ENCODE measurements at places on chromosomes 2 and 18.

DNA sequence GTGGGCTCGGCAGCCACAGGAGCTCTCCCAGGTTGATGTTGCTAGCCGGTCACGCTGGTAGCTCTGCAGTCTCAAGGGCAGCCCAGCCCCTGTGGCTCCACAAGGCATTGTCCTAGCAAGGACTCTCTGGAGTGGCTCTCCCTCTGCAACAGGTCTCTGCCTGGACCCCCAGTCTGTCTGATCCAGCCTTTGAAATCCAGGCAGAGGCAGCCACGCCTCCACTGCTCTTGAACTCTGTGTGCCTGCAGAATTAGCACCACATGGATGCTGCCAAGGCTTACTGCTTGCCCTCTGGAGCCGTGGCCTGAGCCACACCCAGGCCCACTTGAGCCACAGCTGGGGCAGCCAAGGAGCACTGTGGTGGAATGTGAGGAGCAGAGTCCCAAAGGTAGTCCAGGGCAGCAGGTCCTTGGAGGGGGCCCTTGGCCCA lies 43.0 kb upstream of the FAHD2A start:
- no peak for DNase-seq

DNA sequence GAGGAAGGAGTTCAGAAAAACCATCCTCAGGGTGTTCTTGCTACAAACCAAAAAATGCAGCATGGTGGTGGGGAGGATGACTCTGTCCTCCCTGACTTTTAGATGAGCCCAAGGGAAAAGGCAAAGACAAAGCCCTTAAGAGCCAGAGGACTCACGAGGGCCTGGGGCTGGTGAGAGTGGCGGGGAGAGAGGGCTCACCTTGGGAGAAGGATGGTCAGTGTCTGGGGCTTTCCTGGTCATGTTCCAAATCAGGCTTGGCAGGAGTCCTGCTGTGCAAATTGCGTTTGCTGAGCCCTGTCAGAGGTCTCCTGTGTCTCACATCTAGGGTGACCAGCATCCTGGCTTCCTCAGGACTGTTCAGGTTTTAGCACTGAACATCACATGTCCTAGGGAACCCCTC lies 4.7 kb downstream of the UGT1A1 start:
- no peak for DNase-seq

GRCh38 chr2:128219891-128220290 lies 98.8 kb downstream of the HS6ST1 start:
- no peak for DNase-seq

DNA sequence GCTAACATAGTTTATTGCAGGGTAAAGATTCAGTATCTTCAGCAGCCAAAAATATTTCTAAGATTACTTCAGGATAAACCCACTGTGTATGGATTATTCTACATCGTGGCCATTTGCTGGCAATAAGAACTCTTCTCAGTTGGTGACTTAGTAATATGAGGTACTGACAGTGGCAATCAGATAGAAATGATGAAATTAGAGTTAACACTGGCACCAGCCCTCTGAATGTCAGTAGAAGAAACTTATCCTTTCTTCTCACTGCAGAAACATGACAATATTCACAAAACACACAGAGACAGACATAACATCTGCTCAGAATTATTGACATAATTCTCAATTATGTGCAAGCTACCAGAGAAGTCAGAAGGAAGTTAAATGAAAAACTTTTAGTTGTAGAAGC lies 246.3 kb upstream of the COL3A1 start:
- no peak for DNase-seq

- no peak for DNase-seq
These were observed 21.8 kb downstream of the TMSB10 start for GRCh38 chr2:84927275-84927627.

DNA sequence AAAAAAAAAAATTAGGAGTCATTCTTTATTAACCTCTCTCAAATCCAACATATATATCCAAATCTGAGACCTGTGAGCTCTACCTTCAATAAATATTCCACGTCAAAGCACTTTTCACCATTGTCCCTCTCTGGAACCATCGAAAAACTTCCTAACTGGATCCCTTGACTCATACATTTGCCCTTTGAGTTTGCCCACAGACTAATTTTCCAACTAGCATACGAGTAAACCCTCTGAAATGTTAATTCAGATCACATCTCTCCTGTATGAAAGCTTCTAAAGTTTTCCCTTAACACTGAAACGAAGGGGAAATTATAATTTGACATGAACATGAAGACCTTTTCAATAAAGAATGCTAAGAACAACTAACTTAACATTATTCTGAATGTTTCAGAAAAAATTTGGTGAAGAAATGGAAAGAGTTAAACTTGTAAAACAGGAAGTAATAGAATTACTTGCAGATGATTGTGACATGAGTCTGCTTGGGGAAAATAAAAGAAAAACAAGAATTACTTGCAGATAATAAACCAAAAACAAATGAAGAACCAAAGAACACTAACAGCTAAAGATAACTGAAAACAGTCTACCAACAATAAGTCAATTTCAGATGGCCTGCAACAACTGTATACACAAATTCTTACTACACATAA lies 110.6 kb downstream of the C2orf74 start:
- no peak for DNase-seq

GRCh38 chr2:169910109-169910799 lies 83.0 kb downstream of the UBR3 start:
- DNase-seq: no peak

DNA sequence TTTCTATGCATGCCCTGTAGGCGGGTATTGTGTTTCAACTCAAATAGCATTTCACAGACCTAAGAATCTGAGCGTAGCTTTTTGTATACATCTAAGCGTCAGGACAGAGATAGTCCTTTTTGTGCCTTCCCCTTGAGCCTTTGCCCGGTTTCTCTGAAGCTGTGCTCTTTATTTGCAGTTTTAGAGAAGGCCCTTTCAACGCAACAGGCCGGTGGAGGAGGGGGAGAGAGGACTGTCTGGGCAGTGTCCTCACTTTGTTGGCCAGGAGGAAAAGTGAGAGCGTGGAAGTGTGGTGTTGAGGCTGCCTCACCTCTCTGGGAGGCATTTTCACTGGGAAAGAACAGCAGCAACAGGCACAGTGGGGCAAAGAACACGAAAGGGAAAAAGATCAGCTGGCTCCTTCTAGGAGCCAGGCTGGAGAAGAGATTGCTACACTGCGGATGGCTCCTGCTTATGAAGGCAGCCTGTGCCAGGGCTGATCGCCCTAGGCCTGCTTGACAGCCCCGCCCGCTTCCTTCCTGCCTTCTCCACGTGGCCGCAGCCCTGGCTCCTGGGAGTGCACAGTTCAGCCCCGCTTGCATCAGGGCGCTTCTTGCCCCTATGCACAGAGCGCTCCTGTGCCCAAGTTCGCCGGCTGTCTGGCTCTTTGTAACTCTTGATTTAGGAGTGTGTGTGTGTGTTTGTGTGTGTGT lies 195.6 kb upstream of the POU3F3 start:
- DNase-seq: no peak

DNA sequence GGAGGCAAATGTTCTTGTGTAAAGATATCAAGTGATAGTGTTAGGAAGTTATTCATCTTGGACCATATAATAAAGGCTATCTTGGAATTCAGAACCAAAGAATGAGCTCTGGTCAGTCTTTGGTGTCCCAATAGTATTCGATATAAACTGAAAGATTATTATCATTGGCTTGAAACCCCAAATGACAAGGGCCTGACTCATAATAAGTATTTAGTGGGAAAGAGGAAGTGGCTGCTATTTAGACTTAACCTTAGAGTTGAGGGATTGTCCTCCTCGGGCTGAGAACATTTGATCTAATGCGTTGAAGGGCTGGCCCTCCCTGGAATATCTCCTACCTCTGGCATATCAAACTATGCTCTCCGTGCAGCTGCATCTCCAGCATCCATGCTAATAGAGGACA lies 67.5 kb downstream of the CDH20 start:
- DNase-seq: no peak

- DNase-seq: no peak
These were observed 49.0 kb upstream of the TWSG1 start for GRCh38 chr18:9285604-9286003.

DNA sequence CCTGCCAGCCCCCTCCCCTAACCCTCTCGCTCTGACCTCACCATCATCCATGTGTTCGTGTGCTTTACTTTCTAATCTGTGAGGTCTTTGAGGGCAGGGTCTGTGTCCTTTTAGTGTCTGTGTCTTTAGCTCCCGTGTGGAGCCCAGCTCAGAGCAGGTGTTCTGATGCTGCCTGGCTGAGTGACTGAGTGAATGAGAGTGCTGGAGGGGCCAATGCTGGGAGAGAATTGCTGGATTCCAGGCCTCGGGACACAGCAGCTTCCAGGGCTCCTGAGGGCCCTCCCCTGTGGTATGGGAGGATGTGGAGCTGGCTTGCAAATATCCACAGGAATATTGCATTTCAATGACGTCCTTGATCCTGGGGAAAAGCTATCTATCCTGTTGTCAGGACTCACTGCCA lies 160.6 kb downstream of the ANKRD30B start:
- DNase-seq: no peak

GRCh38 chr2:203484266-203485112 lies 50.6 kb downstream of the RAPH1 start:
- no peak for DNase-seq

DNA sequence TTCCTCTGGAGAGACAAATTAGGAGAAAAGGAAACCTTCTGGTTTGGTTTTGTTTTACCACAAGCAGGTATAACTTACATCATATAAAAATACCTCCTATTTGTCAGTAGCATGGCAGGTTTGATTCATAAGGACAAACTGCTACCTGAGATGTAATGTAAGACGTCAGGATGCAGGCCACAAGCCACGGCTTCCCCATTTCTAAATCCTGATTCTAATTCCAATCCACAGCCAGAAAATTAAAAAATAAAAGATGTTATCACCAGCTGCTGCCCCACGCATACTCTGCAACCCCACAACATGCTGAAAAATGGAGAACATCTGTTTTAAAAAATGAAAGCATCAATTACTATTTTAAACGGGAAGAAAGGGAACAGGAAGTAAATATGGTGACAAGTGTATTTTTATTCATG lies 197.6 kb downstream of the BCL11A start:
- DNase-seq: no peak

GRCh38 chr2:189521699-189522434 lies 58.7 kb downstream of the SLC40A1 start:
- no peak for DNase-seq

DNA sequence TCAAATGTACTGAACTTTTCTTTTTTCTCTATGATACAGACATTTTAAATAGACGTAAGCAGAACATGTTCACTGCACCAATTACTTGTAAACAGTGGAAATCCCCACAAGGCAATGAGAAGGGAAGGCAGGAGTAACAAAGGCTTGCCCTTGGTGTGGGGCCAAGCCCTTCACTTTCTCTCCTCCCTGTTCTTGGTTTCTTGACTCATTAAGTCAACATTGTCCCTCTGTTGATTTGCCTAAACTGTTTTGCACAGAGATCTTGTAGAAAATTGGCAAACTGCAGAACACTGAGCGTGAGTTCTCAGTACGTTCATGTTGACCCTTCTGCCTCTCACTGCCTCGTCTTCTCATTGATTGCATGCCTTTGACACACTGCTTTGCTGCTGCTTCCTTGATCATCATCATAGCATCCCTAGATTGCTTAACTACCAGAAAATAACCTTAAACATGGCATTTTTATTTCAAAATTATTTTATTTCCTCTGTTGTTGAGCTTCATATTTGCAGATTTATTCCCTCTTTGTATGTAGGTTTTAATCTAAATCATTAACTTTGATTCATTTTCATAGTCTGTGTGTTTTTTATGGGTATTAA lies 257.7 kb downstream of the PTGR3 start:
- no peak for DNase-seq

DNA sequence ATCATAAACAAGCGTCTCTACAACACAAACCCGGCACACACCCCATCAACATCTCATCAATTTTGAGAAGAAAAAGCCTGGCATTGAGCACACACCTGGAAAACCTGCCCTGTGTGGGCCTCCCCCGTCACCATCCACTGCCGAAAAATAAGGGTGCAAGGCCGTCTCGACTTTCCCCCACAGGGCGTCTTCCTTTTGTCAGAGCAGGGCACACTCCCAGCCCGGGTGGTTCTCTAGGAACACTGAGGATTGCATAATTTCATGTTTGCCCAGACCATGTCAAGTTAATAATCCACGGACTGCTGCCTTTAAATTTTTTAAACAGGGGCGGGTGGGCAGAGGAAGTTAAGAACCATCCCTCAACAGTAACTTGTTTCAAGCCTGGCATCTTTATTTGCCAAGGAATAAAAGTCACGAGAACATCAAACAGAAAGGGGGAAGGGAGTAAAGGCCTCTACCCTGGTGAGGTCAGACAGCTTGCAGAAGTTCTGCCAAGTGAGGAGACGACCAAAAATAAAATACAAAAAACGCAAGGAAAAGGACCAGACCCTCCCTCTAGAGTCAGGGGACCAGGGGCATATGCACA lies 2.1 kb downstream of the TFCP2L1 start:
- no peak for DNase-seq

DNA sequence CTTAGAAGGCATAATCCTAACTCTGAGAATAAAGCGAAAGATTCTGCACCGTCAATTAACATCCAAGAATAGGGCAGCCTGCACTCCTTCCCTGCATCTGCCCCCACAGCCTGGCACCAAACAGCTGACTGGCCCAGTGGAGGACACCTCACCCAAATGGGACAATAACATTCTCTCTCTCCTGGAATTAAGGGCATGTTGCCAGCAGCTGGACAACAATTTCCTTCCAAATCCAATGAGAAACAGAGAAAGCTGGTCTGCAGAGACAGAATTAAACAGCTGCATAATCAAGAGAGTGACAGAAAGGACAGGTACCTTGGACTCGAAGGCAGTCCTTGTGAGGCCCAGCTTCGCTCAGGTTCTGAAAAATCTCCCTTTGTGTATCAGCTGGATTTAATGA lies 15.0 kb downstream of the COX7A2L start:
- DNase-seq: no peak

DNA sequence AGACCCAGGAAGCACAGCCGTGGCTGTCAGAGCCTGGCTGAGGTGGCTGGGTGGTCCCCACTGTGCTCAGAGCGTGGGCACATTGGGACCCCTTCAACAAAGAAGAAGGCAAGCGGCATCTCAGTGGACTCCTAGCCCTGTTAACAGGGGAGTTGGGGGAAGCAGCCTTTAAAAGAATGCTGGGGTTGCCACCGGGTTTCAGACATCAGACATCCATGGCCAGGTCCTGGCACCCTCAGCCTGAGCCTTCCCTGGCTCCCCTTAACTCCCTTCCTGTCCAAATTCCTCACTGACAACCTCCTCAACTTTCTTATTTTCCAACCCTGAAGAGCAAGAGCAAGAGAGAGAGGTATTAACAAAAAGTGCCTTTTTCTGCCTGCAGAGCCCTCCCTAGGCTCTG lies 24.8 kb upstream of the GNAL start:
- DNase-seq: no peak

- DNase-seq: no peak
These were observed 143.9 kb upstream of the SLC39A10 start for GRCh38 chr2:195513119-195513518.

- DNase-seq: no peak
These were observed 82.5 kb downstream of the THNSL2 start for GRCh38 chr2:88252646-88253045.

DNA sequence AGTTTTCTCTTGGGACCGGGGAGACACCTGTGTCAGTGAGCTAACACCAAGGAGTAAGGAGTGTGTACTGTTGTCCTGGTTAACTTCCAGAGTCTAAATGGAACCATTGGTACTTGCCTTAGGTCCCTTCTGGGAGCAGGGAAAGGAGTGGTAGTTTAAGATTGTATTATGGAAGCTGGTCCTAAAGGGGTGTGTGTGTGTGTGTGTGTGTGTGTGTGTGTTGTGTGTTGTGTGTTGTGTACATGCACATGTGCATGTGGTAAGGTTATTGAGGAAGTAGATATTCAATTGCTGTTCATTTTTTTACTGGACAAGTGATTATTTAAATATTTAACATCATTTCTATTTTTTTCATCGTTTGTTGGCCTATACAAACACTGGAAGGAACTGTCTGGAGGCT lies 1.4 kb downstream of the APLF start:
- no peak for DNase-seq

All from NCI-H1436 (cell line).